ENCODE measurements at places on chromosomes 3 and 15.

DNA sequence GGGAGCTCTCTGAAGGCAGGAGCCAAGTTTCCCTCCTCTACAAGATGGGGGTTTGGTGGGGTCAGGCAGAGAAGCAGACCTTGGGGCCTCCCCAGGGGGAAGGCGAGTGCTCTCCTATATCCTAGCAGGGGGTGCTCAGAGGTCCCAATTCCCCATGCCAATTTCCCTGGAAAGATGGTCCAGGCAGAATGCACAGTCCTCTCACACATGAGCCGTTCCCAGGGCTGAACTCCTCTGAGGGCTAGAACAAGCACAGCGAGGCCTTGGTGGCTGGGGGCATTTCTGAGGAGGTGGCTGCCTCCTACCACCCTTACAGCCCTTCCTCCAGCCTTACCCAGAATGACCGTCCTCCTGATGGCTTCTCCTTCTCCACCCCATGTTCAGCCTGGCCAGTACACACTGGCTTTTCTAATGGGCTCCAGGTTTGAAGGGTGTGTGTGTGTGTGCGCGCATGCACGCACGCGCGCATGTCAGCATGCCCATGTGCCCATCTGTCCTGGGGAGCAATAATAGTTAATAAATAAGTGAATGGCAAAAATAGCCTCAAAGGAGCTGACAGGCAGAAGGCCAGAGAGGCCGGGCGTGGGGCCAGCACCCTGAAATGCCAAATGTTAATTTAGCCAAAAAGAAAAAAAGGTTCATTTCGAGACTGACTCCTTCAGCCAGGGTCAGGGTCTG is 24.4 kb downstream of the ADCY5 start:
- no peak for DNase-seq

DNA sequence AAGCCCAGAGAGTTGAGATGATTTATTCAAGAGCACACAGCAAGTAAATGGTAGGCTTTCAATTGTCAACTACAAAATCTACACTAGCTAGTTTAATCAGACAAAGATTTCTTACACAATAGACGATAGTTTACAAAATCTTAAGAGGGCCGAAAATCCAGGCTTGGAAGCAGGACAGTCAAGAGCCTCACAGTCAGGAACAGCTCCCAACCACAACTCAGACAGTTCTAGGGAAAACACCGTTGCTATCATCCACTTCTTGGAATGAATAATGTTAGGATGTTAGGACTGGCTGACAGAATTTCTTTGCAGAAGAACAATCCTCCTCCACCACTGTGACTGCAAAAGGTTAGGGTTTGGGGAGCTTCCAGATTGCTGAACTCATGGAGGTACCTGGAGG is 290.8 kb upstream of the ZPLD1 start:
- no peak for DNase-seq

GRCh38 chr15:45180201-45180600 is 7.6 kb downstream of the SHF start:
- DNase-seq, result no peak

DNA sequence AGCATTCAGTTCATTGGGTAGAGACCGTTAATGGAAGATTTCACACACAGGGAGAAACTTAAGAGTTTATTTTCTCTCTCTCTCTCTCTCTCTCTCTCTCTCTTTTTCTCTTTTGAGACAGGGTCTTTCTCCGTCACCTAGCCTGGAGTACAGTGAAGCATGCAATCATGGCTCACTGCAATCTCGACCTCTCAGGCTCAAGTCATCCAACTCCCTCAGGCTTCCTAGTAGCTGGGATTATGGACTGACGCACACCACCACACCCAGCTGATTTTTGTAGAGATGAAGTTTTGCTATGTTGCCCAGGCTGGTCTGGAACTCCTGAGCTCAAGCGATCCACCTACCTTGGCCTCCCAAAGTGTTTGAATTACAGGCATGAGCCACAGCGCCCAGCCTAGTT is 1.6 kb downstream of the WDR72 start:
- no peak for DNase-seq

- no peak for DNase-seq
Measured at GRCh38 chr3:196055683-196056270, 26.1 kb downstream of the TFRC start.

DNA sequence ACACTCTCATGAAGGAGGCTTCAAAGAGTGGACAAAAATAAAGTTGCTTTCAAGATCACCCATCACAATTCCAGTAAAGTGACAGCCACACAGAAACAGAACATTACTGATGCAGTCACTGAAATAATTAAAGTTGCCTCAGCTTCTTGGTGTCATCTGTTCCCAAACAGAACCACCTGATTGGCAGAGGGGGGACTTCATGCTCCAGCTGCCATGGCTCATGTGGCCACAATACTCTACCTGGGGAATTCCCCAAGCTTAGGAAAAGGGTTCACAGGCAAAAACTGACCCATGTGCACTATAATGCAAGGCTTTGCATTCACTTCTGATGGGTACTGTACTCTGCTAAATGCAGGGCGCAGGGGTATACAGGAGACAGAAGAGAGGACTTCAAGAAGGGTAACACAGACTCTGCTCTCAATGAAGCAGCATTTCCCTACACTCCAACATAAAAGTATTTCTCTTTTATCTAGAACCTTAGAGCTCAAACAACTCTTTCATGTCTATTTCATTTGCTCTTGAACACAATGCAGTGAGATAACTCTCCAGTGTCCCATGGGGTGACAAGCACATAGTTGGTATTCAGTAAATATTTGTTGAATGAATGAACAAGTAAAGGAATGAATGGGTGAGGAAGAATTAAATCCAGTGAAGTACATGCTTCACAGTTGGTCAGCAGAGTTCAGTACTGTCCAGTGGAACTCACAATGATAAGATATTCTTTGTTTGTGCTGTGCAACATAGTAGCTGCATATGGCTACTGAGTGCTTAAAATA is 8.6 kb upstream of the CTNNB1 start:
- DNase-seq, result no peak

DNA sequence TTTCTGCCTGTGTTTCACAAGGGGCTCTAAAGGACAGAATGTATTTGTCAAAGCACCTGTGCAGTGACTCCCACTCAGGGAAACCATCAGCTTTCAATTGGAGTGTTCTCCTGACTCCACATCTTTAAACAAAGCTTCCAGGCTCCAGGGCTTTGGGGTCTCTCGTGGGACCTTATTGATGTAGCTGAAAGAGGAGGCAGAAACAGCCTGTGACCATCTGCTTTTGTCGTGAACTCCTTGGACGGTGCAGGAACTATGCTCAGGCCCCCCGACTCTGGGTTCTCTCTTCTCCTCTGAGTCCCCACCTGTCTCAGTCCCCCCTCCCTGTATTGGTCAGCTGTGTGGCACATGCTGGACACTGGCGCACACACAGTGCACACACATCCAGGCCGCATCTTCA is 486.8 kb downstream of the GABRG3 start:
- DNase-seq, result no peak

DNA sequence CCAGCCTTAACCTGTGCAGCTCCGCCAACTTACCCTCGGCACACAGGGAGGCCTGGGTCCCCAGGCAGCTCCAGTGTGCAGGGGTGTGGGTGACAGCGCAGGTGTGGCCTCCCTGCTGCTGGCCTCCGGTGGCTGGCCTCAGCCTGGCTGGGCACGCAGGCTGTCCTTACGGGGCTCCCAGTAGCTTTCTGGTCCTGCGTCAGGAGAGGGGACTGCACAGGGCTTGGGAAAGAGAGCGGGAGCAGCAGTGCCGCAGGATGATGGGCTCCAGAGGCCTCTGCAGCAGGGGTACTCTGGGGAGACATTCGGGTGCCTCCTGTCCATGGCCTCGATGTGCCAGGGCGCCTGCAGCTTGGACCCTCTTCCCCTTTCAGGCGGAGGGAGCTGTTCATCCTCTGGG is 9.4 kb downstream of the APBA2 start:
- DNase-seq, result no peak

DNA sequence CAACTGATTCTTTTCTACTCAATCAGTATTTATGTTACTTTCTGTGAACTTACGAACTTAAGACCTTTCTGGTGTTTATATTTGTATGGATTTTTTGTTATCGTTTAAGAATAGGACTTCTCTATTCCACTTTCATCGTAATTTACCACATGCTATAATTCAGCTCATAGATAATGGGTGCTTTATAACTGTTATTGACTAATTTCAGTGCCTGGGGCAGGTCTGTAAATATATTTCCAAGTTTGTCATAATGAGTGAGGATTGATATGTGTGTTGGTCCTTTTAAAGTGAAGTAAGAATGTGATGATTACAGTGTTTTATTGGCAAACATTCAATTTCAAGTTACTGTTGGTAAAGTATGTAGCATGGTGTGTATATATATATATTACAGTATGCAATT is 1.8 kb upstream of the NAALADL2 start:
- no peak for DNase-seq

DNA sequence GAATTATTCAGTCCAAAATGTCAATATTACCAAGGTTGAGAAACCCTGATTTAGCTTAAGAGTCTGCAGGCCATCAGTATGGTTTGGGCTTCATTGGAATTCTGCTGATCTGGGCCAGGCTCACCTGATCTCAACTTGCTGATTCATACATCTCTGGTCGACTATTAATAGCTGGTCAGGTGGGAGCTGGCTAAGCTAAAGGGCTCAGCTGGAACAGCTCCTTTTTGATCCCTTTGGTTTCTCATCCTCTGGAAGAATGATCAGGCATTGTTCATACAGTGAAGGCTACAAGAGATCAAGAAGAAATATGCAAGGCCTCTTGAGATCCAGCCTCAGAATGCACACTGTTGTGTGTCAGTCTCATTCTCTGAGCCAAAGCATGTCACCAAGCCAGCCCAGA is 123.3 kb upstream of the MME start:
- no peak for DNase-seq

- no peak for DNase-seq
Measured at GRCh38 chr3:124557433-124558232, 172.6 kb upstream of the UMPS start.

GRCh38 chr3:138913766-138914165 is 33.2 kb downstream of the FOXL2 start:
- no peak for DNase-seq

DNA sequence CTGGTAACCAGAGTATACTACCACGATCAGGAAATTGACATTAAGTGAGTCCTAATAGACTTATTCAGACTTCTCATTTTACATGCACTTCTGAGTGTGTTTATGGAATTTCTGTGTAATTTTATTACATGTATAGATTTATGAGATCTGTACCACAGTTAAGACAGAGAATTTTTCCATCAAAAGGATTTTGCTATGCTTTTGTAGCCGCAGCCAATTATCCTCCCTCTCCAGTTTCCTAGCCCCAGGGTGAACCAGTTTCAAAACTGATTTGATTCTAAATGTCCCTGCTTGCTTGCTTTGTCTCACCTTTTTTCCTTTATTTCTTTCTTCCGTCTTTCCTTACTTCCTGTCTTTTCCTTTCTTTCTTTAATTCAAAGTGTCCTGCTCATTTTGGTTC is 661.2 kb upstream of the BCHE start:
- DNase-seq, result no peak

- no peak for DNase-seq
Measured at GRCh38 chr15:89136818-89137772, 48.8 kb downstream of the ABHD2 start.

DNA sequence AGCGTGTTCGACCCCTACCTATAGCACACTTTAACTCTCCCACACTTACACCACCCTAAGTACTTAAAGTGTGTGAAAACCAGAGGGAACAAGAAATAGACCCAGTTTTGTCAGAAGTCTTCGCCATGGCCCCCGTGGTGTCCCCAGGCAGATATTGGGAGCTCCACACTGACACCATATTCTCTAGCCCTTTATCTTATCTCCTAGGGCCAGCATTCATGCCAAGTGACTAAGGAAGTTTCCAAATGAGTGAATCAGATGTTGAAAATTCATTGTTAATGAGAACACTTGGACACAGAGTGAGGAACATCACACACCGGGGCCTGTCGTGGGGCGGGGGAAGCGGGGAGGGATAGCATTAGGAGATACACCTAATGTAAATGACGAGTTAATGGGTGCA is 31.8 kb downstream of the P3H2 start:
- no peak for DNase-seq

GRCh38 chr3:154018100-154018696 is 103.0 kb upstream of the ARHGEF26 start:
- DNase-seq, result no peak

DNA sequence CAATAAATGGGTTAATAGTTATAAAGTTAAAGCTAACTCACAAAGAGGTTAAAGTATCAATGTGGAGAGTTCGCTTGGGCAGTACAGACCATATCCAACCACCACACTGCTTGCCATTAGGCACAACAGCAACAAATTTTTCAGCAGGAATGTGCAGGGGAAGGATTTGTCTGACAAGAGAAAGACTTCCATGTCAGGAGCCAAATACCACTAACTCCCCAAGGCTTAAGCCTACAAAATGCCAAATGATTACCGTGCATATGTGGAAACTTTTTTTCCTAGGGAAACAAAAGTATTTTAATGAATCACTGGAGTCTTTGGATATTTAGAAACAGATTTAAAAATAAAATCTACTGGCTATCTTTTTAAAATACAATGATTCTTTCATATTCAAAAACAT is 8.1 kb downstream of the VGLL3 start:
- no peak for DNase-seq

DNA sequence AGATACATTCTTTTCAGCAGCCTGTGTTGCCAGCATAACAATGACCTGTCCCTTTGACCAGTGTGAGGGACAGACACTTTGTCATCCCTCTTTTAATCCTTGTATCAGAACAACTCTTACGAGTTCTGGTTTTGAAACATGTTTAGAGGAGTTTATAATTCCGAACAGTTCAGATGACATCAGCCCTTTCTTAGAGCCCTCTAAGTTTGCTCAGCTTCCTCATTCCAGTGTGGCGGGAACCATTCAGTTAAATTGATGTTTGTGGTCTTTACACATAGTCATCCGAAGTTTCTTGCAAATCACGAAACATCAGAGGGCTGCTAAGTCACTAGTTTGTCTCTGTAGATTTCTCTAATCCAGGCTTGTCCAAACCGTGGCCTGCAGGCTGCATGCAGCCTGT is 102.5 kb downstream of the AKAP13 start:
- no peak for DNase-seq

DNA sequence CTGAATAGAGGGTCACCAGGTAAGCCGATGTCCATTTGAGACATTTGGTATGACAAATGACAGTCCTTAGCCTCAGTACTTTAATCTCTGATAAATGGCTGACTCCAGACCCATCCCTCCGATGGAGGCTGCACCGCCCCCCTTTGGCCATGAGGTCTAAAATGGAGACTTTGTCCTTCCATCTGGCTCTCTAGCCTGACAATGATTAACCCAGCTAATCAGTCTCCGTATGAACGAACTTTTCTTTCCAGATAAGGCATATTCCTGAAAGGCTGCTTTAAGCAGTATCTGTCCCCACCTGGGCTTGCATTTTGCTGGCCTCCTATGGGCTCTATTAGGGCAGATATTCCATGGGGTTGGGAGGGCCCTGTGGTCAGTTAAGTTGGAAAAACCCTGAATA is 10.8 kb upstream of the MYZAP start:
- DNase-seq, result no peak

All from head of caudate nucleus (tissue), 42 donors.